ENCODE measurements at places on chromosomes 3 and 15.

DNA sequence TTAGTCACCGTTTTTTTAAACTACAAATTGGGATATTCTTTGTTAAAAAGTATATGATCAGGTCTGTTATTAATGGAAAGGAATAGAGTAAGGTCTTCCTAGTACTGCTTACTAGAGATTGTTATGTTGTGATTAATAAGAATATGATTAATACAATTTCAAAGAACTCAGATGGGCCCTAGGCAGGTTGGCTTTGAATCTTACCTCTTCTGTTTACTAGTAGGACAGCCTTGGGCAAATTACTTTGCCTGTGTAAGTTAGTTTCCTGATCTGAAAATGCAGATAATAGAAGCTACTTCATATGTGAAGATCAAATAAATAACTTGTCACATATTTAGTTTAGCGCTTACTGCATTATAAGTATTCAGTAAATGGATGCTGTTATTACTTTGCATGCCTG is 6.9 kb downstream of the GFM1 start:
- DNase-seq = no peak

GRCh38 chr3:115832265-115832664 is 209.0 kb downstream of the GAP43 start:
- no peak for DNase-seq

DNA sequence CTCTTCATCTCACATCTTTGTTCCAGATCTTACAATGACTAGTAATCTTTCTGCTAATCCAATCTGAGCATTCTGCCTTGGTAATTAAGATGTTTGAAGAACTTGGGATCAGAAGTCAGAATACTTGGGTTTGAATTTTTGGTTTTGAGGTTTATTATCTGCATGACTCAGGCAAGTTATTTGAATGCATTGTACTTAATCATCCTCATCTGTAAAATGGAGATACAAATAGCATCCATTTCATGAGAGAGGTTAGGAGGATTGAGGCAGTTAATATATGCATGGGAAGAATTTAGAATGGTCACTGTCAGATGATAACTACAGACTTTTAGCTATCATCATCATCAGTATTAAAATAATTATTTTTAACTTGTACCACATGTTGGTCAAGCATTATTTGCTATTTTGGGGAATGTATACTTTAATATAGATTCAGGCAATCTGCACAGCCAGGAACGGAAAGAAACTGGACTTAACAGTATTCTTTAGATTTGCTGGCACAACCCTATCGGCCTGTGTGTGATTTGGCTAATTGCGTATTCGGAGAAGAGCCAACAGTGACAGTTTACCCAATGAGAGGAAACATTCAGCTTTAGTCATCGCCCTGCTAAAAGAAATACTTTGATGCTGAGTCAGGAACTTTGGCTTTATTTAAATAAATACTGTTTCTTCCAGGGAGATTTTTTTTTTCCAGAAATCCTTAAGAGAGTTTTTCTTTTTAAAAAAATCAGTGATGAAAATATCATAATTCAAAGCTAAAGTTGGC is 600.0 kb downstream of the ROBO1 start:
- DNase-seq = no peak

DNA sequence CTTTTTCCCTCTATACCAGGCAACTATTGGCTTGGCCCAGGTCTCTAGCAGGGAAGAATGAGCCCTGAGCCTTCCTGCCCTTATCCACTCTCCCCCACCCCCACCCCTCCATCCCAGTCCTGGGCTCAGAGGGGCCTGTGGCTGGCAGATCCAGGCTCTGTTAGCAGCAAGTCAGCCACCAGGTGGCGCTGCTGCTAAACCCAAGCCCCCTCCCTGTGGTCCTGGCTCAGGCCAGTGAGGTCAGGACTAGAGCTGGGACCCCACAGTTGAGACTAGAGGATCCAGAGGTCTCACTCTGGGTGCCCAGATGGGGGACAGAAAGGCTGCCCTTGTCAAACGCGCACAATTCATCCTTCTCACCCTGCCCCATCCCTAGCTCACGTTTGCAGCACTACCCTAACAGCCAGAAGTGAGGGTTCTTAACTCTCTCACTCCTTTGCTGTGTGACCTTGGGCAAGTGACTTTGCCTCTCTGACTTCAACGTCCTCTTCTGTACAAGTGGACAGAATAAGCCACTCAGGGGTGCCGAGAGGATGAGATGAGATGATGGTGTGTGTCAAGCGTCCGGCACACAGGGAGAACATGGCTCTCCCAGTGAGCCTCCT is 46.8 kb upstream of the SLC6A1 start:
- peak; percentile 80 for DNase-seq

DNA sequence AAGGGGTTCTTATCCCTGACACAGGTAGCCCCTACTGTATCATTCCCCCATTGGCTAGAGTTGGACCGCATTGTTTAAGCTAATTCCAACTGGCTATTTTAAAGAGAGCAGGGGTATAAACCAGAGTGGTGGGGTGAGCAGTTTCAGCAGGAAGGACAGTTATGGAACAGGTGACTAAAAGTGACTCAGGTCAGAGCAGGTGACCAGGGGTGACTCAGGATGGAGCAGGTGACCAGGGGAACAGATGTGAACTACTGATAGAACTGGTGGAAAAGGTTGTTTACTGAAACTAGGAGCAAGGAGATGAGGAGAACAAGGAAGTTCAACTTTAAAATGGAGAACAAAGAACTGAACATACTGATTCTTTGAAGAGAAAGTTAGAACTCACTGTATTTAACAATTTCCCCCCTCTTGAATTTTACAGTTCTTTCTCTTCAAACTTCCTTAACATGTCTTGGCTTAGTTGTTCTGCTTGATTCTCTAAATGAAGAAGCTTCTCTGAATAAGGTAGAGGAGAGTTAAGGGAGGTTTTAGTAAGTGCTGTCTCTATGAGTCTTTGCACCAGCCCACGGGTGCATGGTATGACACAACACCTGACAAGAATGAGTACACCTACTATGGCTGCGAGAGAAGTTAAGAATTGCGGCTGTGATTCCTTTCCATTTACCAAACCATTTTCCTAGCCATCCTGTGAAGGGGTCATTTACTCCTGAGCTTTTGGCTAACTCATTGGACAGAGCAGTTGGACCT is 83.4 kb upstream of the WNT7A start:
- no peak for DNase-seq

DNA sequence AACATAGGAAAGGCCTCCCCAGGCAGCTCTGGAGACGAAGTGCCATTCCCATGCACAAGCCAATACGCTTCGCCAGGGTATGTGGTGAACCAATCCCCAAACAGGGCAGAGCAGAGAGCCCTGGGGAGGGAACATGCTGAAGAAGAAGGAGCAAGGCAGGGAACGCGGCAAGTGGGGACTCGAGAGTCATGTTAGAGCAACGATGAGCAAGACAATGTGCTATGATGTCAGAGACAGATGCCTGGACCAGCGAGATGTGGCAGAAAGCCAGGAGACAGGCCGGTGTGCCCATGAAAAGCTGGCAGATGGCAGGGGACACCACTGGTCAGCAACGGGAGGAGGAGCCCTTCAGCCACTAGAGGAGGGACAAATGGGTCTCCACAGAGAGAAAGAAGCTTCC is 39.6 kb downstream of the NIPA2 start:
- DNase-seq = no peak

- DNase-seq = no peak
These were observed 10.2 kb upstream of the DLG1 start for GRCh38 chr3:197308591-197308990.

DNA sequence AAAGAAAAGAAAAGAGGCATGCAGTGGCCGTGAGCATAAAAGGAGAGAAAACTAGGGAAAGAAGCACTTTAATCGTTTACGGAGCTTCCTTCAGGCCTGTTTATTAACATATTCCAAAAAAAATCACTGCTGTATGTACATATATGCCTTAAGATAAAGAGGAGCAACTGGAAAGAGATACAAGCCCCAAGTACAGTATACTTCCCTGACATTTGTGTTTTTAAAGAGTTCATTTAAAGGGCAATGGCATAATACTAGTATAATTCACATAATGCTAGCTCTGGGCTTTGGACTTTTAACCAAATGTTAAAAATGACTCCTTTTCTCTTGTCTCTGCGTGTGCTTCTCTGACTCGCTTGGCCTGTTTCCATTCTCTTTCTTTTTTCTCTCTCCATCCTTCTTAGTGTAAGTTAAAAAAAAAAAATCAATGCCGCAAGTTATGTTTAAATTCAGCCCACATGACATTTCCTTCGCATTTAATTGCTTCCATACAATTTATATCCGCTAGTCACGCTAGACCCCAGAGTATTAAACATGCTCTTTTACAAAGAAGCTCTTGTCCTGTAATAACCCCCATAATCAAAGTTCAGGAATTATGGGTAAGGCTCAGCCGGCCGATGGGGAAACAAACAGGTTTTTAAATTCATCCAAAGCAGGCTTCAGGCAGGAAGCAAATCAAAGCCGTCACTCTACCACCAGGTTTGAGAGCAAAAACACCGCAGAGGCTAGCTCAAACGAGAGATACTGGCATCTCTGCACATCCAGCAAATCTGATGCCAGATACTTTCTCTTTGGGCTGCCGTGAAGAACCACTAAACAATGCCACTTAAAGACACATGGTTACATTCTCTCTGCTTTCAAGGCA is 19.4 kb downstream of the WWTR1 start:
- DNase-seq = peak; percentile 67

DNA sequence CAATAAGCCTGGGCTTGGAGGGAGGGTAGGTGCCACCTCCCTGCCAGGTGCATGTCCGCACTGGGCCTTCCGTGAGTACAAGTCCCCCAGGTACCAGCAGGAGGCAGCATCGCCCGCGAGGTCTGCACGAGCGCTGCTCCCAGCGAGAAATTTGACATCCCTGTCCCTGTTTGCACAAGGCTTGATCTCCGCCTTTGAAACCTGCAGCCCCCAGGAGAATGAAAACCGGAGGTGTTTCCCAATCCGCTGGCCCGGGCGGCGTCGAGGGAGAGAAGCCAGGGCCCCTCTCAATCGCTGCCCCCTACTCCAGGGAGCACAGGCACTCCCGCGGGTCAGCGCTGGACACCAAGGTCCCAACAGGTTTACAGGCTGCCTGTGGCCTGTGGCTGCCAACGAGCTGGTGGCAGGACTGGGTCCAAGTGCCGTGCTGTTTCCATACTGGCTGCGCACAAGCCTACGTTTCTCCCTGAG is 961 bp downstream of the HAPLN3 start:
- DNase-seq = peak; percentile 83

GRCh38 chr3:143825513-143825912 is 22.8 kb downstream of the SLC9A9 start:
- no peak for DNase-seq

DNA sequence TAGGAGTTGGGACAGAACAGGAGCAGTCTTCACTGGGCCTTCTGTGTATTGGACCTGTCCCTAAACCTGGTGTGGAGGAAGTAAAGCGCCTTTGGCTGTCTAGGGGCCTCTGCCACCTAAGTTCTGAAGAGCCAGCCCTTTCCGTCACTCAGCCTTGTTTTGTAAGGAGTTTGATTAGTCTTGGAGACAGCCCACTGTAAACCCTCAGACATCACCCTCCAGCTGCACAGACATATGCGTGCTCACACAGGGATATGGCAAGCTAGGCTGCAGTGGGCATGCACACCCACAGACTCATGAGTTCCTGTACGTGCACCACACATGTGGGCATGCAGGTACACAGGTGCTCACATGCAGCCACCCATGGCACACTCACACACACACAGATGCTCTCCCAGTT is 5.2 kb downstream of the PRKCD start:
- no peak for DNase-seq

DNA sequence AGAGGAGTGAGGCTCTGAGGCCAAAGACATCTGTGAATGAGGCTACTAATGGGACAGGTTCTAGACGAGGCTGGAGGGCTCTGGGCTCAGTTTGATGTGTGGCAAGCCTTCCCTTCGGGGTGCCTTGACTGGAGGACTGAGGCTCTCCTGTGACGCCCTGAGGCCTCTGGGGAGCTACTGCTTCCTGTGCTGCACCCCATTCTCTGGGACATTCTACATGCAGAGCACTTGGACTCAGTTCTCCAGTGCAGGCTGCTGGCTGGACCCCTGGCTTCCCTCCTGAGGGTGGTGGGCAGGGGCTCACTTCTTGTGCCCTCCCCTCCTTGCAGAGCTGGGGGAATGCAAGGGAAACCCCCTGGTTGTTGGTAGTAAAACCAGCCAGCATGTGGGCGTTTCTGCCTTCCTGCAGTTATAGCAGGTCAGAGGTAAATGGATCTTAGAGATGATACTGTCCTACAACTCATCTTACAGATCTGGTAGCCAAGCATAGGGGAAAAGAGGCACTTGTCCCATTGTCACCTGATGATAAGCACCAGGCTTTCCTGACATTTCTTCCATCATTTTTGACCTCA is 133.3 kb downstream of the CHDH start:
- peak; percentile 18 for DNase-seq

GRCh38 chr3:145882436-145882835 is 278.5 kb downstream of the PLOD2 start:
- DNase-seq = no peak

DNA sequence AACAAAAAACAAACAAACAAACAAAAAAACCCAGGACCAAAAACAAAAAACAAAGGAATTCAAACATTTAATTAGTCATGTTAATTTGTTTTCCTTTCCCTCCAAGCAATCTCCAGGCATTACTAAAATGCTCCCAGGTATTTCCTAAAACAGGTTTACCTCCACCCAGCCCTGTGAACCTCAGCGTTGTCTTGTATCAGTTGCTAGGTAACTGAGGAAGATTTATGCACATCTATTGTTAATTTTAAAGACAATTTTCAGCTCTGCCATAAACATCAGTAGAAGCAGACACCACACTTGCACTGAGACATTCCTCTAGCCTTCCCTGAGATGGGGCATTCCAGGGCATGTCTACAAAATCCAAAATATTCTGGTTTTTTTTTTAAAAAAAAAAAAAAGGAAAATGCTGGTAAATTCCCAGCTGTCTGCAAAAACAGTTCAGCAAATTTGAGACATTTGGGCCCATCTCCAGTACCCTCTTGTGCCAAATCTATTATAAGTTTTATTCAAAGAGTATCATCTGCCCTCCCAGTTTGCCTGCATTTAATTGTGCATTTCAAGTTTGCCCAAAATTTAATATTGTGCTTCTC is 227.6 kb downstream of the ADAMTS9 start:
- DNase-seq = no peak

DNA sequence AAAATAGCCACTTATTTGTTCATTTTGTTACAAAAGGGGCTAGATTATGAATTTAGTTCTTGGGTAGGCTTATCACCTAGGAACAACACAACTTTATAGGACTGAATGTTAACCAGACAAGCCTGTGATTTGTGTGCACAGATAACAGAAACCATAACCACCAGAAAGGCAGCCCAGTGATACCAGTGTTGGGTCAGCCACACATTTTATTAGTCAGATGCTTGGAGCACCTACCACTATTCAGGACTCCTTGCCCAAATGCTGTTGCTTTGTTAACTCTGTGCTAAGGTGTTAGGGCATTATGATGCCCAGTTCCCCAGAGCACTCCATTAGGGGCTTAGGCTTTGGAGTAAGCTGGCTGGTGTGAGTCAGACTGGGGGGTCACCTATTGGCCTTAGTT is 22.5 kb downstream of the PLCL2 start:
- DNase-seq = no peak

Data from right forelimb (tissue), 1 donor.